PC-3 (cell line): ENCODE measurements at places on chromosomes 5 and 9. TPM values are rescaled to one million over a fixed set of nuclear protein-coding genes. Genes with fewer than 3 reads are reported as not detected.

GRCh38 chr5:1247811-1248210 is 22.6 kb downstream of the SLC6A18 start:
- DNase-seq, result no peak
- H3K27me3 ChIP-seq, result peaks cover 14% of the 10 kb centered on the region; the same call in 1 of the 2 replicates
- H3K4me3 ChIP-seq, result no peak overlapping the region
- H3K27ac ChIP-seq, result no peak overlapping the region
- no peaks in the 10 kb centered on the region for H3K4me1 ChIP-seq

- H3K4me1 ChIP-seq, result no peaks in the 10 kb centered on the region
- H3K27ac ChIP-seq, result no peak overlapping the region
- H3K4me3 ChIP-seq, result no peak overlapping the region
- DNase-seq, result no peak
These were observed 89.6 kb upstream of the CEP78 start for GRCh38 chr9:78146241-78146640.

GRCh38 chr9:72185561-72185960 is 36.3 kb downstream of the GDA start:
- peak; percentile 13 for DNase-seq
- peaks cover 11% of the 10 kb centered on the region; the same call in 1 of the 2 replicates for H3K27me3 ChIP-seq
- no peaks in the 10 kb centered on the region for H3K36me3 ChIP-seq
- H3K27ac ChIP-seq, result no peak overlapping the region
- no peak overlapping the region for H3K4me3 ChIP-seq
- H3K4me1 ChIP-seq, result no peaks in the 10 kb centered on the region

The SVEP1 gene
- 0.04 and 0.17 TPM in 2 replicates for total RNA-seq

The SOX30 gene
- total RNA-seq, result 0.51 TPM in 1 of 2 replicates, not detected in the other
